KG1 (cell line): ENCODE measurements at places on chromosomes 6 and 20.

GRCh38 chr6:109706513-109706912, 15.4 kb downstream of the FIG4 start:
- no peak for DNase-seq

- DNase-seq: no peak
Measured at GRCh38 chr20:62885046-62885895, 23.6 kb upstream of the TCFL5 start.

DNA sequence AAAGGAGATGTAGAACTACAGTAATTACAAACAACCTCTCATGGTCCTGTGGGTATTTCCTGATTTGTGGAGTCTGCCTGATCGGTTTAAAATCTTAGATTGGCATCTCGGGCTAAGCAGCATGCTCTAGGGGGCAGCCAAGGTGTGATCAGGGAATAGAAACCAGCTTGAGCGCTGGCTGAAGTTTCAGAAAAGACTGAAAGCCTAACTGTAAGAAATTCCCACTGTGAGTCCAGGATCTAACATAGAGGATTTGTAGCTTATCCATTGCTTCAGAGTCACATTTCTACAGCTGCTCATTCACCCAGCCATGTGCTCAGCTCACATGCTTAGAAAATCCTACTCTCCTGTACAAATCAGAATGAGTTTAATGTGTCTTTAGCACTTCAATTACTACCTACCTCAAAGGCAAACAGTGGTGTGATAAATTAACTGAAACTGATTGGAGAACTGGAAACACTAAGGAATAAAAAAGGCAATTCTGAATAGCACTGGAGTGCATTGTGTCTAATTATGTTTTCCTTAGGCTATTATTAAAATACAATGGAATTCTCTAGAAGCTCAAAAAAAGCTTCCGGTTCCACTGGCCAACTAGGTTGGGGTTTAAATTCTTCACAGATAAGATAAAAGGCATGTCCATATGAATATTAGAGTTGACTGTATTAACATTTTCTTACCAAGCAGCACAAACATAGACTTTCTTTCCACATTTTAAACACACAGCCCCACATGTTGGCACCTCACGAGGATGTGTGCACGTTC, 73.8 kb upstream of the MPC1 start:
- no peak for DNase-seq

GRCh38 chr6:6588064-6588923, at the start of gene LY86:
Gene LY86, plus strand, starts transcription at chr6:6588720. Its CDS starts 15 bp downstream, at chr6:6588735.
- DNase-seq: no peak

DNA sequence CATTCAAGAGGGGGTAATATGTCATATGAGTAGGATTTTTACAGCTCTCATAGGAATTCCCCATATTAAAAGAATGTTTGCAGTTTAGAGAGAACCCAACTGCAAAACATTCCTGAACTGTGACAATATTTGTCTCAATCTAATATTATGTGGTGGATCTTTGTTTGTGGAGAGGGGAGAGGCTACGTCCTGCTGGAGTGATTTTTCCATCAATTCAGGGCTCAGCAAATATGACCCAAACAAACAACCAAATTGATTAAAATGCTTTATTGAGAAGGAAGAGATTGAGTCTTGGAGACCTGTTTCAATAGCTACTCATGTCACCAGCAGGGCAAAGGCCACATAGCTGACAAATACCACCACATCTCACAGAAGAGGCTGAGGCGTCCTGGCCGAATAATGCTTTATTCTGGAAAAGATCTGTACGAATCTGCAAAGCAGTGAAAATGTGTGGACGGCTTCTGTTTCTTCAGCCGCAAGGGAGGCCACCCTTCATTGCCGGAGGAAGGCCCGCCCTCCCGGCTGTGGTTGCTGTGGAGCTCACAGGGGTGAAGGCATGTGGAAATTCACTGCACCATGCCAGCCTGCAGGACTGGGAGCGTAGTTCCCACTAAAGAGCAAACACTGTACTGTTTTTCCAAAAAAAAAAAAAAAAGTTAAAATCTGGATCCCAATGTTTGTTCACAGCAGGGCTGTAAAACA, 89.7 kb upstream of the QKI start:
- DNase-seq: no peak

DNA sequence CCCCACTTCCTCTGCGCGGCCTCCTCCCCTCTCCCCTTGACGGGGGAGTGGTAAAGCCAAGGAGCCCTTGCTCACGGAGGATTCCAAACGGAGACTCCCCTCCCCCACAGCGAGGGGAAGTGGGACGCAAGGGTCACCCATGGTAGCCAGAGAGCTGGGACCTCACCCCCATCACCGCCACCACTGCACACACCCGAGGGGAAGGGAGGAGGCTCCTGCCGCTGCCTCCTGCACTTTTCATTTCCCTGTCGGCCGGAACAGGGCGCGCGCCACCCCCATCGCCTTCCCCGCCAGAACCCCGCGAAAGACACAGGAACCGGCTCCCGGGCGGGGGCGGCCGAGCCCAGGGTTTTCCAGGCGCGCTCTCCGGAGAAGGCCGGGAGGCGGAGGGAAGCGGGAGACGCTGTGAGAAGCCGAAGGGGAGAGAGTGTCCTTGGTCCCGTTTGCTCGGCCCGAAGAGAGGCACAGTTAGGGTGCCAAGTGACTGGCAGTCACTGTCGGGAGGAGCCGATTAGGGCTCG, 789 bp downstream of the CCND3 start:
- peak; percentile 47 for DNase-seq
